ENCODE measurements at places on chromosomes 2 and 18.
A peak's percentile ranks its signal among the peaks of the same experiment; 100 is the strongest.

GRCh38 chr2:205646680-205647079 lies 35.6 kb upstream of the NRP2 start:
- no peak for DNase-seq

DNA sequence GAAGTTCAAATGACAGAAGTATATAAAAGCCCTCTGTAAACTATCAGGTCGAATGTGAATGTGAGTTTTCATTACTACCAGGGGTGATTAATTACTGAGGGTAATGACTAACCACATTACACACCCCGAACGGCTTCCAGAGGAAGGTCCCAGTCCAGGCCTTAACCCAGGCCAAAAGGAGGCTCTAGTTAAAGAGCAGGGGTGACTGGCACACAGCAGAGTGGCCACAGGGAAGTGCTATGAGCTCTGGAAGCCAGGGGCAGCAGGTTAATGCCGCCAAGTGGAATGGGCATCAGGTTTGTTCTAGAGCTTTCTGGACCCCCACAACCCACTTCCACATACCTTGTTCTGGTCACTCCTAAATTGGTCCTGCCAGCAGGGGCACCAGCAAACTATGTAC lies 87.7 kb downstream of the BCL11A start:
- DNase-seq: no peak

- no peak for DNase-seq
Observed at GRCh38 chr18:11889284-11889683, 18.8 kb downstream of the MPPE1 start.

- DNase-seq: no peak
Observed at GRCh38 chr2:55761526-55761925, 67.9 kb upstream of the PNPT1 start.

GRCh38 chr2:98438190-98439133 lies 6.2 kb upstream of the INPP4A start:
- DNase-seq: no peak

- no peak for DNase-seq
Observed at GRCh38 chr2:194223218-194223617, 1433.8 kb upstream of the SLC39A10 start.

GRCh38 chr2:176111309-176111663 lies 4.2 kb downstream of the HOXD11 start:
- DNase-seq: peak; percentile 19

GRCh38 chr2:201813996-201814760 lies 7.8 kb downstream of the CDK15 start:
- no peak for DNase-seq

GRCh38 chr2:241545523-241546473 lies 12.7 kb upstream of the BOK start:
- no peak for DNase-seq

DNA sequence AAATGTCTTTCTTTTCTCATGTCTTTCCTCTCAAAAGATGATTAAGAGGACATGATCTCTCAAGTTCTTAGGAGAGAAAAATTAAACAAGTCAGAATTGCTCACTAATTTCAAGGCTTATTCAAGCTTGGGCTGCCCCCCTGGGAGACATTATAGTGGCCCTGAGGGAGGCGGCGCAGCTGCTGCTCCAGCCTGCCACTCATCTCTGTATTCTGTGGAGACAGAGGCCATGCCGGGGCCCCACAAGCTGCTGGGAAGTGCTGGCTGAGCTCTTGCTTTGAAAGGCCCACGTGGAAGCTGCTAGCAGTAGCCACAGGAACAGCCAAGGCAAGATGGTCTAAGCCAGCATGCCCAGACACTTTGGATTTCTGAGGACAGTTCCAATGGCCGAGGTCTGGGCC lies 267.4 kb downstream of the LNPK start:
- DNase-seq: no peak

DNA sequence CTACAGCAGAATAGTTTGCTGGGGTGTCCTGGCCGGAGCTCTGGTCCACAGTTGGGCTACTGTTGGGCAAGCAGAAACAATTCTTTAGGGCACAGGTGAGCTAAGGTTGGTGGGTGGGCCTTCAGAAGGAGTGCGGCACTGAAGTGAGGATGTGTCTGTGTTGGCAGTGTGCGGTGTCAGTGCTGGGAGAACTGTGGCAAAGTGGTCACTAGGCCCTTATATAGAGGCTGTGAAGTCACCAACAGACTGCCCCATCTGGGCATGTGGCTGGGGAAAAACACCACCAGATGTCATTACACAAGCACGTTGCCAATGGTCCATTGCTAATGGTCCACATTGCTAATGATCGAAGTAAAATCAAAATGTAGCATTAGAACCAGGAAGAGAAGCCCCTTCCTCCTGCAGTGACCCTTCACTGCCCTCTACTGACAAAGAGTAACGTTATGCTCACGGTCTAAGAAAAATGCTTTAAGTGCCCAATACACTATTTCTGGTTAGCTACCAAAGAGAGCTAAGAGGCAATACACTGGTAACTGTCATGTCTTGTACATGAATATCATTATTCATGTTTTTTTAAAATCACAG lies 21.3 kb downstream of the SCN1A start:
- DNase-seq: no peak

DNA sequence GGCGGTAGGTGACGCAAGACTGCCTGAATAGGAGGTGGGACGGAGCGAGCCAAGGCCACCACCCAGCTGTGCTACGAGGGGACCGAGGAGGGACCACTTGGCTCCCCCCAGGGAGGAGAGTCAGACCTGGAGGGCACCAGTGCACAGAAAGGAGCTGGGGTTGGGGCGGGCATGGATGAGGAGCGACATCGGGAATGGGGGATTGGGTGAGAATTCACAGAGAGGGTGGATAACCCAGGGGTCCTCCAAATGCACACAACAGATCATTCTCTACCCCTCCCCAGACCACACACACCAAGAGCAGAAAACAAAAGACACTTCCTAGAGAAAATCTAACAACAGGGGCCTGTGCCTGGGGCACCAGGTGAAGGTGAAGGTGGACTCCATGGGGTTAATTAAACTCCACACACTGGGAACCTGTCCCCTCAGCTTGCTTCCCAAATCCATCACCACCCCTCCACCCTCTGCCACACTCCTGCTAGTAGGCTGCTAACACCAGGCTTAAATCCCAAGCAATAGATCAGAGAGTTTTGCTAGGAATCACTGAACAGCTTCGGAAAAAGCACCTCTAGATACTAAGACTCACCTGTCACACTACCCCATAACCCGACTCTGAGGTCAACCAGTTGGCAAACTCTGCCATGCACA lies 274.6 kb downstream of the EIPR1 start:
- DNase-seq: no peak

DNA sequence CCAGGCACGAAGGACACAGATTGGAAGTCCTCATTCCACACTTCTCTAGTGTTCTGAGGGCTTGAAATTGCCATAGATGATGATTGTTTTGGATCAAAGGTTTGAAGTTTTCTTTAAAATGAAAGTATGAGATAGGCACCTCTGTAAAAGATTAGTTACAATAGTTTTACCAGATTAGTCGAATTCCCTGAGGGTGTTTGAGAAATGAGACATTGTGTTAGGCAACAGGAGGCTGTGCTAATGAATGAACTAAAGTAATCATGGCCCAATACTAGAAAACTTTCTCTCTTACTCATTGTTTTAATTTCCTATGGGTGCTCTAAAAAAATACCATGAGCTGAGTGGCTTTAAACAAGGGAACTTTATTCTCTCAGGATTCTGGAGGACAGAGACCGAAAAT lies 421.7 kb downstream of the RNF144A start:
- no peak for DNase-seq
